ENCODE measurements at places on chromosomes 1 and 21.

- no peak for DNase-seq
Measured at GRCh38 chr1:182368903-182369302, 22.7 kb downstream of the GLUL start.

GRCh38 chr1:4462831-4463484, 191.5 kb upstream of the AJAP1 start:
- no peak for DNase-seq

GRCh38 chr1:155019377-155020245, 14.0 kb downstream of the DCST2 start:
- DNase-seq = no peak

GRCh38 chr1:88145752-88146151, 538.3 kb upstream of the PKN2 start:
- no peak for DNase-seq
